ENCODE measurements at places on chromosomes 7 and 10.

- DNase-seq = no peak
These were observed 982 bp downstream of the IDI1 start for GRCh38 chr10:1047937-1048336.

DNA sequence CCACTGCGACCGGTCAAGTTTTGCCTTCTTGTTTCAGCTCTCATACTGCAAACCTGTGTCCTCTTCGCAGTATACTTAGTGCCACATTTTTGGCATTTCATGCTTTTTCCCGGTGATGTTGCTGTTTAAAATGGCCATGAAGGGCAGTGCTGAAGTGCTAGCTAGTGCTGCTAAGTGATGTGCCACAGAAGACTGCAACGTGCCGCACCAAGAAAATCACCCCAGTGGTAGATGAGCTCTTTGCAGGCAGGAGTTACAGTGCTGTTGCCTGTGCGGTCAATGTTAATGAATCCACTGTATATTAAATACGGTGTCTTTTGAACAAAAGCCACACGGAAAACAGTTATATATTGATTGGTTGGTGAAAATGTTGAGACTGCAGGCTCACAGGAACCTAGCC lies 120.3 kb downstream of the ANLN start:
- no peak for DNase-seq

- DNase-seq = no peak
These were observed 30.7 kb upstream of the INPP5A start for GRCh38 chr10:132506711-132507408.

GRCh38 chr7:105790996-105791395 lies 85.4 kb downstream of the ATXN7L1 start:
- DNase-seq = no peak

DNA sequence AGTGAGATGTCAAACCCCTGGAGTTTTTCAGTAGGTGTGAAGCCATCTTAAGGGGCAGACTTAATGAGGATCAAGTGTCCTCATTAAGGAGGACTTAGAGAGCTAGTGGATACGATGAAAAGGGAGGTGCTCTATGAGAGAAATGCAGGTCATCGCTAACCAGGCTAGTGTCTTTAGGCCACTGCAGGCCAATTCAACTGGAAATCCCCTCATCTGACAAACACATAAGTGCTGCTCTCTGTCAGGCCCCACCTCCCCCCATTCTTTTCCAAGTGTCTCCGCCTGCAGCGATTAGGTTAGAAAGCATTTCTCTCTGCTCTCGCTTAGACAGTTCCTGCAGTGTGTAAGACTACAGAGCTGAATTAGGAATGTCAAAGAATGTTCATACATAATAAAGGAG lies 33.7 kb downstream of the RBM28 start:
- DNase-seq = no peak

- DNase-seq = no peak
These were observed 29.3 kb downstream of the DYNC2I1 start for GRCh38 chr7:158885624-158886023.

DNA sequence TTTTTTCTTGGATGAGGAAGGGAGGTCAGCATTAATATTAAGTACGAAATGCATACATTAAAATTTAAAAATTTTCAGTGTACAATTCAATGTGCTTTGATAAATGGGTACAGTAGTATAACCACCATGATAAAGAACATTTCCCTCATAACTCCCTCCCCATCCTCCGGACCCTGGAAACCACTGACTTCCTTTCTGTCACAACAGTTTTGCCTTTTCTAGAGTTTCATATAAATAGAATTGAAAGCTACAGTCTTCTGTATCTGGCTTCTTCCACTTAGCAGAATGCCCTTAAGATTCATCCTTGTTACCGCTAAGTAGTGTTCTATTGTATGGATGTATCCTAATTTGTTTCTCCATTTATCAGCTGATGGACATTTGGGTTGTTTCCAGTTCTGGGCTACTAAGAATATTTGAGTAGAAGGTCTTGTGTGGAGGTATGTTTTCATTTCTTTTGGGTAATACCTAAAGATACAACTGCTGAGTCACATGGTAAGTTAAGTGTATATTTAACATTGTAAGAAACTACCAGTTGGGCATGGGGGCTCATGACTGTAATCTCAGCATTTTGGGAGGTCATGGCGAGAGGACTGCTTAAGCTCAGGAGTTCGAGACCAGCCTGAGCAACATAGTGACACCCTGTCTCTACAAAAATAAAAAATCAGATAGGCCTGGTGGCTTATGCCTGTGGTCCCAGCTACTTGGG lies 30.8 kb downstream of the ABI1 start:
- no peak for DNase-seq

GRCh38 chr10:126391192-126391885 lies 3.1 kb upstream of the ADAM12 start:
- peak; percentile 28 for DNase-seq

GRCh38 chr10:46234431-46235060 lies 52.3 kb upstream of the ANTXRL start:
- DNase-seq = no peak

- no peak for DNase-seq
These were observed 25.7 kb downstream of the PRKAG2 start for GRCh38 chr7:151851145-151851751.

DNA sequence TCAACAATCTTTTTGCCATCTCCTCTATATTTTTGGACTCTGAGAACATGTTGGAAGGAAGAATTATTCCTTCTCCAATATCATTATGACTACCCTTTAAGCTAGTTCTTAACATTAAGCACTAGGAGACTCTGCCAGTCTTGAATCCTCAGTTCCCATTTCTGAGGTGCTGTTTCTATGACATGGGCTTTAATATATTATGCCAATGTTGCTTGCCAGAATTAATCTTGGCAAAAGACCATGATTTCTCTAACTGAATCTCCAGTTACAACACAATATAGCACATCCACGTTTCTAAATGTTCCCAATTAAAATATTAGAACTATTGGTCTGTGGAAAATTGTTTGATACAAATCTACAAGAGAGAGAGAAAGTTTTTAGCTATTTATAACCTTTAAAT lies 250.0 kb downstream of the HGF start:
- DNase-seq = no peak

GRCh38 chr7:13457790-13458189 lies 531.7 kb downstream of the ETV1 start:
- DNase-seq = no peak

- no peak for DNase-seq
These were observed 11.2 kb downstream of the KPNA7 start for GRCh38 chr7:99196536-99197258.

DNA sequence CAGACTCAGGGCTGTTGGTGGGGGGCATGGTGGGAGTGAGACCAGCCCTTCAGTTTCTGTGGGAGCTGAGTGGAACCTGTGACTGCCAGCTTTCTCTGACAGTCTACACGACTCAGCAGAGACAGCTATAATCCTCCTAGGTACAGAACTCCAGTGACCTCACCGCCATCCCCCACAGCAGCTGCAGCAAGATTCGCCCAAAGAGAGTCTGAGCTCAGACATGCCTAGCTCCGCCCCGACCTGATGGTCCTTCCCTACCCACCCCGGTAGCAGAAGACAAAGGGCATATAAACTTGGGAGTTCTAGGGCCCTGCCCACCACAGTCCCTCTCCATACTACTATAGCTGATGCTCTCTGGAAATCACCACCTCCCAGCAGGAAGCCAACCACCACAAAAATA lies 500.1 kb downstream of the ETV1 start:
- no peak for DNase-seq

GRCh38 chr10:43260911-43261577 lies 5.8 kb downstream of the RASGEF1A start:
- no peak for DNase-seq
